IMR-90 (cell line): ENCODE measurements at places on chromosomes 7 and 10.

GRCh38 chr7:141225916-141226618, 152.2 kb downstream of the TMEM178B start:
- DNase-seq, result no peak

- peak; percentile 34 for DNase-seq
Measured at GRCh38 chr7:23074443-23075261, 30.9 kb upstream of the KLHL7 start.

DNA sequence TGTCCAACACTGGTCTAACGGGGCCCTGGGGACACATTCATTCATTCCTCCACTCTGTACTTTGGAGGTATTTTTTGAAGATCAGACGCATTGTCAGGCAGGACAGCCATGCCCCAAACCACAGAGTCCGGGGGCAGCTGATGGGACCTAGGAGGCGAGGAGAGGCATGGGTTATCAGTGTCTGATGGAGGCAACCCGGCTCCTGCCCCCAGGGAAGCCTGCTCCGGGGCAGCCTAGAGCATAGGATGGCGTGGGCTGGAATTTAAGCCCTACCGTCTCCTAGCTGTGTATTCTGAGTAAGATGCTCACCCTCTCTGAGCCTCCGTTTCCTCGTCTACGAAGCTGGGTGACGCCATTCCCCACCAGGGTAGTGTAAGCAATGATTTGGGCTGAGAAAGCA, 55.4 kb upstream of the ELN start:
- no peak for DNase-seq

DNA sequence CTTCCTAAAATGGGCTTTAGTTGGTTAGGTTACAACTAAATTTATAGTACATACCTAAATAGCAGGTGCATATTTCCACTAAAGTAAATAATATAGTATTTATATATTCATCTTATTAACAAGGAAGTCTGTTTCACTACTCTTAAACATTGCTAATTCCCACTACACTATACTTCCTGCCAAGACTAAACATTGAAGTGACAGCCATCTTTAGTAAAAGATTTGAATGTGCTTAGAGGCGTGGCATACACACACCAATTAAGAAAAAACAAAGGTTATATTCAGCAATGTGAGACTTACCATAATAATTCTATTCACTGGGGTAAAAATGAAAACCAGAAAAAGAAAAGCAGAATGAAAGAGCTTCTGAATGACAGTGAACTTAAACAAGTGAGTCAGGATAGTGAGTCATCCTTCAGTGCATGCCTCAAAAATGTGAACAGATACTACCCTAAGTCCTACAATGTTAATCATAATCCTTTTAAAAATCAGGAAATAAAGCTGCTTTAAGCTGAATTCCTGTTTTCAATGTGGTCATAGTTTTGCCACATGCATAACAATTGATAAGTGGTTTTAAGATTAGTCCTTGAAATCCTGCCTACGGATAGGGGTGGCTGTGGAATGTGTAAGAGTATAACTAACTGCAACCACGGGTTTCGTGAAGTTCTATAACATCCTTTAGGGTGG, 59.4 kb downstream of the USP6NL start:
- peak; percentile 97 for DNase-seq

- DNase-seq, result no peak
Measured at GRCh38 chr7:28280516-28280915, 99.9 kb upstream of the JAZF1 start.

- DNase-seq, result no peak
Measured at GRCh38 chr7:136966825-136967224, 98.4 kb downstream of the CHRM2 start.
